ENCODE measurements at places on chromosomes 16 and 17.

DNA sequence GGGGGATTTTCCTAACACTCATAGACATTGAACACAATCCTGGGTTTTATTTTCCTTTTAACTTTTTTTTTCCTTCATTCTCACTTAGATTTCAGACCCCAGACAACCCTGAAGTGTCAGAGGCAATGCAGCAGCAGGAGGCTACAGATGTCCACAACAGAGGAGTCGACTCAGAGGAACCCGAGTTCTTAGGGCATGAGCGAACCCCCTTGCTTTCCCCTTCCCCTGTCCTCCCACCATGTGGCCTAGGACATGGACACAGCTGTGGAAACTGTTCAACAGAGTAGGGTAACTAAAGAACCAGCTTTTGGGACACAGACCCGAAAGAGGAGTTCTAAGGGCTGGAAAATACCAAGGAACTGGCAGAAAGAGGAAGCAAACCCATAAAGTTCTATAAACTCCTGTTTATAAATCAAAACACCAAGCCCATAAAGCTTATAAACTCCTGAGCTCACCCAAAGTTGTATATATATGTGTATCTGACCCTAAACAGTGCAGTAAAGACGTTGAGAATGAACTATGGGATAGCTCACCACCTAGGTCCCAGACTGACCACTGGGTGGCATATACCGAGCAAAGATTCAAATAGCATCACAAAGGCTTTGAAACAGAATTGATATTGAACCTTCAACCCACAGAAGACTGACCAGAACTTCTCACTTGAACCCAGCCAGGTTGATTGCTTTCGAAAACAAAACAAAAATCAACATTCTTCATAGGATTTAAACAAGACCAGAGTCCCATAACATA is 33.9 kb downstream of the CMTM4 start:
- peak; percentile 41 for DNase-seq

- DNase-seq, result no peak
Observed at GRCh38 chr16:23145186-23145585, 4.1 kb downstream of the USP31 start.

- no peak for DNase-seq
Observed at GRCh38 chr16:66376114-66376513, 9.6 kb downstream of the CDH5 start.

DNA sequence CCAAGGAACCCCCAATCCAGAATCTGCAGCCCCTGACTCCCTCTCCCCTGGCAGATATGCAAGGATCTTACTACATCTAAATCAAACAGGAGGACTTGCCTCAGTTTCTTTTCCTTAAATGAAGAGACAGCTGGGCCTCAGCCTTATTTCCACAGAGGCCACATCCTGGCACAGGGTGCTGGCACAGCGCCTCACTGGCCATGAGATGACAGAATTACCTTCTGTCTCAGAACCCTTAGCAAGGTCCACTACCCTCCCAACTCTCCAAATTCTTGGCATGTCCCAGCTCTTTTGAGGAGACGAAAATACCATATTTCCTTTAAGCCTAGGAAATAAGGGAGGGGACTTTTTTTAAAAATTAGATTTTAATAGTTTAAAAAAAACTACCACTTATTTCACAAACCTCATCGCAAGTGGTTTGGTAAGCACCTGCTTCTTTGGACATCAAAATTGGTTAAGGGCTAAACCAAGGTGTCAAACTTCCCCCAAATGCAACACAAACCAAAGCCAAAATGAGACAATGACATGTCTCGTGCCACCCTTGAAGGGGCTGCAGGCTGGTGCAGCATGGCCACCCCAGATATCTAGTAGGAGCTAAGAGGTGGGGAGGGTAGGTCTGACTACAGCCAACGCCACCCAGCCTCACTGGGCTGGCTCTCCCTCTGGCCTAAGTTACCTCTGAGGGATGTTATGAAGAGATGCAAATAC is 25.3 kb downstream of the FAM117A start:
- DNase-seq, result no peak

GRCh38 chr17:19290066-19290705 is 53.0 kb downstream of the EPN2 start:
- DNase-seq, result no peak

DNA sequence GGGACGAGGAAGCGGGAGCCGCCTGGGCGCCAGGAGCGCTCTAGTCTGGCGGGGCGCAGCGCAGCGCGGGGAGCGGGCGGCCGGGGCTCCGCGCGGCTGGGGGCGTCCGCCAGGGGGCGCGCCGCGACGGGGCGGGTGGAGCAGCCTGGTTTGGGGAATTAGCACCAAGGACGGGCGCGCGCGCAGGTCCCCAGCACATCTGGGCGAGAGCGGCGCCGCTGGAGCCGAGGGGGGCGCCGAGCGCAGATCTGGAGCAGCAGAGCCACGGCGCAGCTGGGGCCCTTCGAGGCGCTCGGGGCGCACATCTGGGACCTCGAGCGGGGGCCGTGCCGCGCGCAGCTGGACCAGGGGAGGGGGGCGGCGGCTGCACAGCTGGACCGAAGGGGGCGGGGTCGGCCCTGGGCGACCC is at the start of gene NXPH3:
Gene NXPH3, plus strand, starts transcription at position 193 of the 409 bp plus-strand sequence. CDS start 349 bp downstream, outside the sequence.
- no peak for DNase-seq

GRCh38 chr16:85683363-85683762 is 5.4 kb downstream of the GINS2 start:
- DNase-seq, result no peak

DNA sequence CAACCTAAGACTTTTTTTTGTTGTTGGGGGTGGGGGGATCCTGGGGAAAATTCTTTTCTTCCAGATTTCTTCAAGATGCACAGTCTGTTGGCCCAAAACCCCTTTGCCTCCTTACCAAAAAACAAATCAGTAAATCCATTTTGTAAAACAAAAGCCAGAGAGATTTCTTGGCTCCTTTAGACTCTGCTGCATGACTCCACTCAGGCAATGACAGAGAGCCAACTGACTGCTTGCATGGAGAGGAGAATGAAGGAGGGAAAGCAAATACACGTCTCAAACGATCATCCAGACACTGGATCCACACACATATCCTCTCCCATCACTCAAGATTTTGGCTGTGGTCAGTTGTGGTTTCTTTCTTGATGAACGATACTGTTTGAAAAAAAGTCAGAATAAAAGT is 13.8 kb downstream of the COPRS start:
- no peak for DNase-seq

Data from LHCN-M2 (cell line).